NCI-H1930 (cell line): ENCODE measurements at places on chromosomes 1 and 21.
A peak's percentile ranks its signal among the peaks of the same experiment; 100 is the strongest.

DNA sequence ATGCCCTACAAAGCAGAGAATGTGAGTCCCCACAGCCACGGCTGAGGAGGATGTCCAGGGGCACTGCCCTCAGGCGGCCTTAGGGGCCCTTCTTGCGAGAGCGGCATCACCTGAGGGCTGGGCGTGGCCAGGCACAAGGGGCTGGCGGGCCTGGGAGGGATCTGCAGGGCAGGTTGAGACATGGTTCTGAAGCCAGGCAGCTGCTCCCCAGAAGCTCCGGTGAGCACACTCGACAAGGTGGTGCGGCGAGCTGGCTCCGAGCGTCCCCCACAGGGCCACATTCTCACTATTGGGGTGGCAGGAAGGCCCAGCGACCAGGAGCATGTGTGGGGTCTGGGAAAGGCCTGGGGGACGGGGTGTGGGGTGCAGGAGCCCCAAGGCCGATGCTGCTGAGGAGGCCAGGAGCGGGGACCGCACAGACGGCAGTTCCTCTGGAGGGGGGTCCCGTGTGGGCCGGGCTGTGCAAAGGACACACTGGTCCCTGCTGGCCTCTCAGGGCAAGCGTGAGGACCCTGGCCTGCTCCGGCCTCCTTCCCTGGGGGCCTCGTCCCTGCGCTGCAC lies 47.2 kb downstream of the MORN1 start:
- no peak for DNase-seq

- DNase-seq = no peak
These were observed 17.8 kb upstream of the MAST2 start for GRCh38 chr1:45785583-45785982.

GRCh38 chr1:242842094-242842493 lies 317.6 kb upstream of the PLD5 start:
- no peak for DNase-seq

- no peak for DNase-seq
These were observed 32.7 kb upstream of the SYCP1 start for GRCh38 chr1:114821978-114822377.

- DNase-seq = no peak
These were observed 36.2 kb upstream of the EPHA8 start for GRCh38 chr1:22527122-22527521.

DNA sequence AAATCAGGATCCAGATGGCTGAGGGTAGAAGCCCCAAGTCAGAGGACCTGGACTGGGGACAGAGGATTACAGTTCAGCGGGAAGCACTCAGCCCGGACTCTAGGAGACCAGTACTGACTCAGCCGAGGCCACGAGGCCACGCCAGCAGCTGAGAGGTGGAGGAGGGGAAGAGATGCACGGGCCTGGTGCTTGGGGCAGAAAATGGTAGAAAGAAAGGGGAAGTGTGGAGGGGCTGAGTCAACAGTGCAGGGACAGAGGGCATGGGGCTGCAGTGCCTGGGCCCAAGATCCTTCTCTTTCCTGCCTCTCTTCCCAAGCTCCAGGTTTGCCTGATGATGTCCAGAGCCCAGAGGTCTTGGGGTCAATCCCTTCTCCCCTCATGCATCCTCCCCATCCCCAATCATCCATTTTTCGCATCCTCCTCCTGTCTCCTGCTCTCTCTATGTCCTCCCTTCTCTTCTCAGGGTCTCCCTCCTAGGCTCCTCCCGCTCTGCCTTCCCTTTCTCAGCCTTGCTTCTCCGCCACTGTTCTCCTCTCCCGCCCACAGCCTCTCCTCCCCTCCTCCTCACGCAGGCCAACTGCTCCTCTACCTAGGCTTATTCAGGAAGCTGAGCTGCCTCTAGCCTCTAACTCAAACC lies 7.7 kb downstream of the ARHGEF2 start:
- DNase-seq = no peak

DNA sequence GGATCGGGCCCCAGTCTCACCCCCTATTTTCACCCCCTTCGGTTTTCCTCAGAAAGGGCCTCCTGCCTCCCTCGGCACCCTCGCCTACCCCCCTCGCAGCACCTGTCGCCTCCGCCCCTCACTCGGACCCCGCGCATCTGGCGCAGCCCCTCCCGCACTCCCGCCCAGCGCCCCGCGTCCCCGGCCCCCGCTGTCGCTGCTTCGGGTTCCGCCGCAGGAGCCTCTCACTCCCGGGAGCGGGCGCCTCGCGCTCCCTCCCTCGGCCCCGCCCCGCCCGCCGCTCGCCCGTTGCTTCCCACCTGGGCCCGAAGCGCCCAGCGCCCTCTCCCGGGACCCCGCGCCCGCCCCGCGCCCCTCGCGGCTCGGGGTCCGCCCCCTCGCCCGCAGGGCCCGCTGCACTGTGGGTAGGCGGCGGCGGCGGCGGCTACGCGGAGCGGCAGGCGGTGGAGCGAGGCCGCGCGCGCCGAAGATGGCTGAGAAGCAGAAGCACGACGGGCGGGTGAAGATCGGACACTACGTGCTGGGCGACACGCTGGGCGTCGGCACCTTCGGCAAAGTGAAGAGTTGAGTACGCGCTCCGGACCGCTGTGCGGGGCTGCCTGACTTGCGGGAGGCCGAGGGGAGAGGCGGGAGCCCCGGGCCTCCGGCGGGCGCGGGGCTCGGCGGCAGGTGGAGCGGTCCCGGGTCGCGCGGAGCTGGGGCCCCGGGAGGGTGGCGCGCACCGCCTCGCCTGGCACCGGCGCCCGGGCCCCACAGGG lies at the start of gene PRKAA2:
Gene PRKAA2, plus strand, starts transcription at position 396 of the 758 bp plus-strand sequence. Its CDS starts 74 bp downstream, at position 470.
- peak; percentile 44 for DNase-seq

DNA sequence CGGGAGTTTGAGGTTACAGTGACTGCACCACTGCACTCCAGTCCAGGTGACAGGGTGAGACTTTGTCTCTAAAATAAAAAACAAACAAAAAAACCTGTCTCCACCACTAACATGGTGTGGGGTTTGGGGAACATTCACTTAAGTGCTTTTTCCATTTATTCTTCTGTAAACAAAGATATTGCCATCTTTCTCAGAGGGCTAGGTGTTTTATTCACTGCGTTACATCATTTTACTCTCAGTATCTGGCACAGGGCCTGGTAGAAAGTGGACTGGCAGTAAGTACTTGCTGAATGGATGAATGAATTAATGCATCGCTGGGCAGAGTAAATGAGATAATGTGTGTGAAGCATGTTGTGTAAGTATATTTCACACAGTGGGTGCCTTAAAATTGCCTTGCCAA lies 20.1 kb downstream of the KIAA0040 start:
- no peak for DNase-seq
